ELF-1 (cell line): ENCODE measurements at places on chromosomes 4 and X.

- no peak for DNase-seq
These were observed 66.1 kb downstream of the SNX25 start for GRCh38 chr4:185275501-185275900.

DNA sequence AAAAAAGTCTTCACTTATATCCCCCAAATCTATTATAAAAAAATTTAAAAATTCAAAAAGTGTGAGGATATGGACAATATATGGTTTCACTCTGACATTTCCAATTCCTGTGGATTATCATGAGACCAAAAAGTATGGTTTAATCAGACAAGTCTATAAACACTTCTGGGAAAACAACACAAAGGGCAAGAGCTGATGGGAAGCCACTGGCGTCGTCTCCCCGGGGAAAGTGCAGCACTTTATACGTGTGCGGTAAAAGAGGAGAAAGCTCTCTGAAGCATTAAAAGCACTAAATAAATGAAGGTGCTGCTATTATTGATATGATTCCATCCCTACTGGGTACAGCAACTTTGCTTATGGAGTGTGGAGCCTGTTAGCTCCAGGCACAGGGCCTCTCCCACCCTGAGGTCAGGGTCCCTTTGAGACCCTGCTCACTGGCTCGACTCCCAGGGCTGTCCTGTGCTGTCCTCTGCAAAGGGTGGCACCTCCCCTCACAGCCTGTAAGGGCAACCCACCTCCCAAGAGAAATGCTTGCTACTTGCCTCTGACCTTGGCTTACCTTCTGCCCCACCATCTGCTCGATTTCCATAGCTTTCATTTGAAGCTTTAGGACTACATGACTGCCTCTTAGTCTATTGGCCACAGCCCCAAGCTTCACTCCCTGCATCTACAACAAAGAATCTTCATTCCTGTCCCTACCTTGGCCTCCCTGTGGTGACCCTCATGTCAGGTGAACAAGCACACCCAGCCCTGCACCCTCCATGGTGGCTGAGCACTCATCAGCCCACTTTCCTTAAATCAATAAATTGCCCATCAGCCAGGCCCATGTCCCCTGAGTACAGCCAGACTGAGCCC is 248.6 kb downstream of the HNRNPD start:
- DNase-seq = no peak

- DNase-seq = no peak
These were observed 112.9 kb downstream of the IRF2 start for GRCh38 chr4:184361443-184361842.

DNA sequence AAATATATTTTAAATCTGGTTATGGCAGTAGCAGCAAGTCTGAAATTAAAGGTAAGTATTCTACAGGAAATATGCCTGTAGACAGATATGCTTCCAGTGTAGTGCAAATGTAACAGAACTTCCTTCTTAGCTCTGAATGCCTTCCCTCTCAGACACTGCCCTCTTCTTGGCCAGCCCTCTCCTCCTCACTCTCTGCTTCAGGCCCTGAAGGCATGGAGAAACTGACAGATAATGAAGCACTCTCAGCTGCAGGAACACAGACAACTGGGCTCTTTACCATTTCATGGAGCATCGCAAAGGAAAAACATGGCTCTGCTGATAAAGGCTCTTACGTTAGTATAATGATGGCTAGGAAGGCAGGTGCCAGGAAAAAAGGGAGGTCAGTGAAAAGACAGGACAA is 431.5 kb upstream of the RASGEF1B start:
- DNase-seq = peak; percentile 47

GRCh38 chr4:147398556-147398955 is 82.3 kb upstream of the EDNRA start:
- no peak for DNase-seq

GRCh38 chrX:153440556-153441135 is 5.2 kb downstream of the TREX2 start:
- DNase-seq = no peak

DNA sequence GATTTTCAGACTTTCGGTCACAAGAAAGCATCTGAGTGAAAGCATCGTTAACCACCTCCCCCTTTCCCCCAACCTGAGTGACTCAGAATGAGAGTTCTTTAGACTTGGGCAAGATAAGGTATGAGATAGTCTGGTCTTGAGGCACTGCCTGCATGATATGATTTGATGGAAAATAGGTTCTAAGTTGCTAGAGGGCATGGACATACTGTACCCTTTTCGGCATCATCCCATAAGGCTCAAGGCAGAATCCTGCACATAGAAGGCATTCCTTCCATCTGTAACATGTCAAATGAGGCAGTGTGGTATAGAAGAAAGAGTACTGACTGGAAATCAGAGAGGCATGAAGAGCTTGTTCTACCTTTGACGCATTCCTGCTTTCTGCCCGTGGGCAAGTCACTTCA is 16.8 kb upstream of the AMOT start:
- no peak for DNase-seq

GRCh38 chrX:65744965-65745364 is 77.5 kb downstream of the MSN start:
- DNase-seq = no peak

DNA sequence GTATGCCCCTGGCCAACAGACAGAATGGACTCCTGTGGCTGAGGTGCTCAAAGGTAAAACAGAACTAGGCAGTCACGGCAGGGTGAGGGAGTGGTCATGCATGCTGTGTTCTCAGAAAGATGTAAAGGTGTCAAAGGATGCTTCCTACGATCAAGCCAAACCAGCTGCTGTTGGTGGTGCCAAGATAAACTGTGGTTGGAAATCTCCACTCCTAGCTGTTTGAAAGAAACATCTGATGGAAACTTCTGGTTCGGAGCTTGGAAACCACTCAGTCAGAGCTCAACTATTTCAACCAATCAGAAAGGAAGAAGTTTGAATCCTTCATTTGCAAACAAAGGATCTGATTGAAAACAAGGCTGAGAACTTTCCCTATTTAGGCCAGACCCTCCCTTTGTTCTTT is 68.5 kb upstream of the DDX60 start:
- DNase-seq = no peak

- no peak for DNase-seq
These were observed 47.6 kb downstream of the CBLL2 start for GRCh38 chrX:22320236-22320873.

DNA sequence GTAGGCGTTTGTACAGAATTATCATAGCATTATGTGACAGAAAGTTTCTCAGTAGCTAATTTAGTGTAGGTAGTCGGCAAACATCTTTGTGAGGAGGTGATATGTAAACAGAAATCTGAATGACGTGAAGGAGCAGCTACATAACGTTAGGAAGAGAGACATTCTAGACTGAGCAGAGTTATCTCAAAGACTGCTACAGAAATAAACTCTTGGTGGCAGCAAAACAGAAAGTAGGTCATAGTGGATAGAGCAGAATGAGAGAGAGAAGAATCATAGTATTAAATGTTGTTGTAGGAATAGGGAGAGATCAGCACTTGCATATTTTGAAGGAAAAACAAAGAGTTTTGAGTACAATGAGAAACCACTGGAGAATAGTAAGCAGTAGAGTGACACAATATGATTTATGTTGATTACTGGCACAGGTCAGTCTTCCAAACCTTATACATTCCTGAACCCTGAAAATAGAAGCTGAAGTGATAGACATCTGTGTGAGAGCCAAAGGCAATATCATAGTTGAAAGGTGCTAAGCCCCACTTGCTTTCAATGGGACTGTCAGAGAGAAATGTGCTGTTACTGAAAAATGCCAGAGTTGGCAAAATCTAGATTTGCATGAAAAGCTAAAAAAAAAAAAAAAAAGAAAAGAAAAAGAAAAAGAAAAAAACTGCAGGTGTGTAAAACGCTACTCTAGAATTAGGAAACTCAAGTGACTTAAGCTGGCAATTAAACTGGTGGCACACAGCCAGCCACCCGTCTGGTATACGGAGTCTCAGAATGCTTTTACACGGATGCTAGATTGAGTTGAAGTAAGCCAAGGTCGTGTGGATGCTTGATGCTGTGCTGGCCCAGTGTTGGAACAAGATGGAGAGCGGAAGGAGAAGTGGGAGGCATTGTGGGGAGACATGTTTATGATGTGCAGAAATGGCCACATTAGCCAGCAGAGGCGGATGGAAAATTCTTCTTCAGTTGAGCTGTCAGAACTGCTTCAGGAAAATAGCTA is 750.2 kb upstream of the HS3ST1 start:
- DNase-seq = no peak

DNA sequence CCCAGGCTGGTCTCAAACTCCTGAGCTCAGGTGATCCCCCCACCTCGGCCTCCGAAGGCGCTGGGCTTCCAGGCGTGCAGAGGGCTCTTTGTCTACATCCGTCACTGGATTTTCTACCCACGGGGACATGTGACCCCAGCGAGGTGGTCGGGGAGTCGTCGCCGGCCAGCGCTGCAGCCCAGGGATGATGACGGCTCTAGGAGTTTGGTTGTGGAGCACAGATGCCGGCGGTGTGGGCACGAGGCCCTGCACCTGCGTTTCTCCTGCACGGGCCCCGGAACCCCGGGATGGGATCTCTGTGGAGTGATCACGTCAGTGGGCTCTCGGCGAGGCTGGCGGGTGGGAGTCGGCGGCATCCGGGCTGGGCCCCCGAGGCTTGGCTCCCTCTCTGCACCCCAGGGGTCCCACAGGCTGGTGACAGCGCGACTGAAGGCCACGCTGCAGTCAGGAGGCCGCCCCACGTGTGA is 9.1 kb upstream of the GTPBP6 start:
- no peak for DNase-seq

DNA sequence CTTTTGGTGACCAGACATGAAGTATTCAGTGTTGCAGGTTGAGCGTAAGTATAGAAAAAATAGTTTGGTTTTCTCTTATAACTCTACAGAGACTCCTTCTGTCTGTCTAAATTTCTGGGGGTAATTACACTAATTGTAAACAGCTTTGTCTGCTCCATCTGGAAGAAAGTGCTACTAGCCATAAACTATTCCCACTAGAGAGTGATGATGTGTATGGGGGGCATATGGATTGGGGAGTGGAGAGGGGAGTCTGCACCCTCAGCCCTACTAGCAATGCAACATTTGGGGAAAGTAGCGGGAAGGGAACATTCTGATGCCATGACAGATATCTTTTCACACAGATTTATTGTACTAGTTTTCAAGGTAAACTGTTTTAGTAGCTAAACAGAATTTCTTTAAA is 549.7 kb downstream of the TRIML1 start:
- DNase-seq = no peak

- peak; percentile 67 for DNase-seq
These were observed 47.4 kb downstream of the RASGEF1B start for GRCh38 chr4:81424336-81424735.

DNA sequence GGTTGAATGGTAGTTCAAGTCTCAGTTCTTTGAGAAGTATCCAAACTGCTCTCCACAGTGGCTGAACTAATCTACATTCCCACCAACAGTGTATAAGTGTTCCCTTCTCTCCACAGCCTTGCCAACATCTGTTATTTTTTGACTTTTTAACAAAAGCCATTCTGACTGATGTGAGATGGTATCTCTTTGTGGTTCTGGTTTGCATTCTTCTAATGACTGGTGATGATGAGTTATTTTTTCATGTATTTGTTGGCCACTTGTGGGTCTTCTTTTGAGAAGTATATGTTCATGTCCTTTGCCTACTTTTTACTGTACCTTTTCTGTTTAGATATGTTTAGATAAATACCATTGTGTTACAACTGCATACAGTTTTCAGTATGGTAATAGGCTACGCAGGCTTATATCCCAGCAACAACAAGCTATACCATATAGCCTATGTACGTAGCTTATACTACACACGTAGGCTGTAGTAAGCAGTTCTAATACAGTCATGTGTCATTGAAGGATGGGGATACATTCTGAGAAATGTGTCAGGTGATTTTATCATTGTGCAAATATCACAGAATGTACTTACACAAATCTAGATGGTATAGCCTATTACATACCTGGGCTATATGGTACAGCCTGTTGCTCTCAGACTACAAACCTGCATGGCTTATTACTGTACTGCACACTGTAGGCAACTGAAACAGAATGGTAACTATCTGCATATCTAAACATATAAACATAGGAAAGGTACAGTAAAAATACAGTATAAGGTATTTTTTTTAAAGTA is 28.1 kb downstream of the KLHL8 start:
- no peak for DNase-seq

GRCh38 chrX:74249963-74250362 is 54.0 kb upstream of the ZCCHC13 start:
- peak; percentile 97 for DNase-seq

GRCh38 chrX:119870626-119871131 is 854 bp downstream of the RNF113A start:
- peak; percentile 54 for DNase-seq

GRCh38 chr4:169167957-169168858 is 102.5 kb downstream of the SH3RF1 start:
- no peak for DNase-seq

- DNase-seq = no peak
These were observed 125.8 kb upstream of the SLC7A11 start for GRCh38 chr4:138367942-138368341.

- DNase-seq = no peak
These were observed 83.6 kb upstream of the PGRMC2 start for GRCh38 chr4:128371001-128371777.

- no peak for DNase-seq
These were observed 136.0 kb upstream of the PABPC4L start for GRCh38 chr4:134337574-134337973.

DNA sequence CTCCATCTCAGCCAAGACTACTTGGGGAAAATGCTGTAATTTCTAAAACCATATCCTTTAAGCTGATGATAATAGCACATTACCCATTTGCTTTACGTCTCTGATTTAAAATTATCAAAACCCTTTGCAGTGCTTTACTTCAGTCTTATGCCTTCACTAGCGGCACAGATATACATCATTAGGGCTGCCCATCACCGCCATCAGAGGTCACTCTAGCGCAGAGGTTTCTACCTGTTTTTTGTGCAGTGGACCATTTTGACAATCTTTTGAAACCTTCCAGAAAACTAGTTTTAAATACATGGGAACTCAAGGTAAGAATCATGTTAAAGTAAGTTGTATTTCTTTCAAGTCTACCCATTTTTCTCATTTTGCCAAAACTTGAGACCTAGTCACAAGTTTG is 592.5 kb downstream of the PPARGC1A start:
- DNase-seq = no peak
